CD8-positive, alpha-beta memory T cell (primary cell): ENCODE measurements at places on chromosomes 2 and 18. TPM values are rescaled to one million over a fixed set of nuclear protein-coding genes. Genes with fewer than 3 reads are reported as not detected.

DNA sequence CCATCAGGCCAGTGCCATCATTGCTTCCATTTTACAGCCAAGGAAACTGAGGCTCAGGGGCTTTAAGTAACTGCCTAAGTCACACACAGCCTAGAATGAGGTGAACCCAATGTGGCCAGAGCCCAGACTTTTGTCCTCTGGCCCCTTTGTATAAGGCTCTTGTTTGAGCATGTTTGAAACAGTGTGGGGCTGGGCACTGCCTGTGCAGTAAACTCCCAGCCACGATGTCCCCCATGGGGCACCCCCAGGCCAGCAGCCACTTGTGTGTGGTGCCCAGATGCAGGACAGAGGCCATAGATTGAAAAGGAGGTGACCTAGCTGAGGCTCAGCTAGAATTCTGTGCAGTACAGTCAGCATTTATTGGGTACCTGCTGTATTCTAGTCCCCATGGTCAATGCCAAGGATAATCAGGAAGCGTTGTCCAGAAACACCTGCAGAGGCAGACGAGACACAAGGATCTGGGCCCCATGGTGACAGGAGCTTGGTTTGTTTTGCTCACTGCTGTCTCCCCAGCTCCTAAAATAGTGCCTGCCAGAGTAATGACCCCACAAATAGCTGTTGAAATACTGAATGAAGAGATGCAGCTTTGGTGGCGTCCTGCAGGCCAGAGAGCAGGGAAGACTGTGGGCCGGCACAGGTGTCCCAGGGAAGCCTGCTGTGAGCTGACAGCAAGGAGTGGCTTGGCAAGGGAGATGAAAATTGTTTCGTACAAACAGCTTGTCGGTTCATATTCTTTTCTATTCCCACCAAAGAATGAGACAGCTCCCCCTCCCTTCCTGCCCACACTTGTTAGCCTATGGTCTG is 160.7 kb downstream of the LDLRAD4 start:
- peaks cover 78% of the 10 kb centered on the region for H3K4me1 ChIP-seq
- H3K27me3 ChIP-seq, result no peaks in the 10 kb centered on the region
- DNase-seq, result no peak
- H3K36me3 ChIP-seq, result no peaks in the 10 kb centered on the region
- H3K4me3 ChIP-seq, result no peak overlapping the region

- peaks cover 93% of the 10 kb centered on the region for H3K4me1 ChIP-seq
- no peaks in the 10 kb centered on the region for H3K27me3 ChIP-seq
- no peaks in the 10 kb centered on the region for H3K36me3 ChIP-seq
- DNase-seq, result peak; percentile 64
Measured at GRCh38 chr2:11753452-11753885, 7.0 kb downstream of the LPIN1 start.

DNA sequence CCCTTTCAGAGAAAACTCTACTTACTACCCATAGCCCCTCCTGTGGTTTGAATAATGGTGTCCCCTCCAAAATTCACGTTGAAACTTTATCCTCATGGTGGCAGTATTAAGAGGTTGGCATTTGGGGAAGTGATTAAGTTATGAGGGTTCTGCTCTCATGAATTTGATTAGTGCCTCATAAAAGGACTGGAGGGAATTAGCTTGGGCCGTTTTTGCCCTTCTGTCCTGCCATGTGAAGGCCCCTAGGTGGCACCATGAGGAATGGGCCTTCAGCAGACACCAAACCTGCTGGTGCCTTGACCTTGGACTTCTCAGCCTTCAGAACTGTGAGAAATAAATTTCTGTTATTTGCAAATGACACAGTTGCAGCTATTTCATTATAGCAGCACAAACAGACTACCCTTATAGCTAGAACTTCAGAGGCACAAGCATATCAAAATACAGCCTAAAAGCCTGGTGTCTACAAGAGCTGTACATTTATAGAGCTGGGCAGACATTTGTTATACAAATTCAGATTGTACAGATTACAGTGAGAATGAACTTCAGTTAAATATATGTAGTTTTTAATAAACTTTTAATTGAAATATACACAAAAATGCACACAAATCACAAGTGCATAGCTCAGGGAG is 2.6 kb upstream of the PTPN2 start:
- H3K4me3 ChIP-seq, result no peak overlapping the region
- DNase-seq, result no peak
- H3K36me3 ChIP-seq, result no peaks in the 10 kb centered on the region
- H3K27ac ChIP-seq, result no peak overlapping the region
- no peaks in the 10 kb centered on the region for H3K27me3 ChIP-seq

GRCh38 chr2:97738179-97739019 is 25.0 kb downstream of the ZAP70 start:
- H3K36me3 ChIP-seq, result peaks cover 48% of the 10 kb centered on the region
- no peaks in the 10 kb centered on the region for H3K27me3 ChIP-seq
- peaks cover 31% of the 10 kb centered on the region for H3K4me1 ChIP-seq
- no peak overlapping the region for H3K4me3 ChIP-seq

DNA sequence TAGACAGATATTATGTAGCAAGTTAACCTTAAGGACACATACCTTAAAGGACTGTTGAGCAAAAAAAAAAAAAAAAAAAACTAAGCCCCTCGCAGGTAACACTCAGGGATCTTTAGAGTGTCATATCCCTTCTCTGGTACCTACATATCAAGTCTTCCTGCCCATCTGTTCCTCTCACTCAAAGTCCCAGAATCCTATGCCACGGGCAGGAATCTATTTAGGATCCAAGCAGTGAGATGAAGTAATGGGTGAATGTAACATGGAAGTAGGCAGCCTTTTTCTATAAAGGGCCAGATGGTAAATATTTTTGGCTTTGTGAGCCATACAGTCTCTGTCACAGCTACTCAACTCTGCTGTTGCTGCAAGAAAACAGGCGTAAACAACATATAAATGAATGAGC is 496.7 kb downstream of the STK39 start:
- no peaks in the 10 kb centered on the region for H3K4me1 ChIP-seq
- H3K36me3 ChIP-seq, result no peaks in the 10 kb centered on the region
- no peaks in the 10 kb centered on the region for H3K27me3 ChIP-seq
- no peak for DNase-seq
- H3K27ac ChIP-seq, result no peak overlapping the region

Gene GPAT2
- total RNA-seq, result 36.2 TPM

DNA sequence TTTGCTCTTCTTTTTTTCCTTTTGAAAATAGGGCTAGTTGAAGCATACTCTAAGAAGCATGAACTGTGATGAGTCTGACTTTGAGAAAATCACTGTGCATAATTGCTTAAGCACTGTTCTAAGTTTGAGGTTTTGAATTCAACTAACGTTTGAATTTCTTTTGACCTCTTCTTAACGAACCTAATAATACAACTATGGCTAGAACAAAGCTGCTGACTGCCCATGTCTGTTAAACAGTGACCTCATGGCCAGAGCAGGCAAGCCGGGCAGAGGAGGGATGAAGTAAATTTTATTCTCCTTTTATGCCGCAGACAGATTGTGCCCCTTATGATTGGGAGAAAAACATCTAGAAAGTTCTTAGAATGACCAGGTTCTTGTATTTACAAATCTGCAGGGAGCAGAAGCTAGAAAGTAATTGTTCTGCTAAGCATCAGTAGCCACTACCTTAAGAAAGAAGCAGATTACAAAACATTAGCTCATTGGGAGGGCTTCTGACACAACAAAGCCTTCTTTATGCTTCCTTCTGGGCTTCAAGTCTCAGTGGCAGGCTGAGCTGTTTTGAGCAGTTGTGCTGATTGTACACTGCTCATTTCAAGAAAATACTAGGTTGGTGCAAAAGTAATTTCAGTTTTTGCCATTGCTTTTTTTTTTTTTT is 97.8 kb upstream of the RASGRP3 start:
- no peak overlapping the region for H3K4me3 ChIP-seq
- no peaks in the 10 kb centered on the region for H3K4me1 ChIP-seq
- H3K36me3 ChIP-seq, result no peaks in the 10 kb centered on the region
- no peak for DNase-seq

DNA sequence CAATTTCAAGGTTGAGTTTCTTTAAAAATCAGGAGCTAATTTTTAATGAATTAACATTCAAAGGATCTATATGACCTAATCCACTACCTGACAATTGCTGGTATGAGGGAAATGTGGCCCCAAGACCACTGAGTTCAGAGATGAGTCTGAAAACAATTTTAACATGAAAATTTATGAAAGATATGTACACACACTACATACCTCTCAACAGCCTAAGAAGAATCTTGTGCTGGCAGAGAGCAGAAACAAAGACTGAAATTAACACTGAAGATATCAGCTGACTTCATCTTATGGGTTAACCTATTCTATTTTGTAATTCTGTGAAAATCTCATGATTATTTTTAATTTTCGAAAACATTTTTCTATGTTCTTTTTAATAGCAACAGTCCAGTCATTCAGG is 1.7 kb downstream of the FAP start:
- H3K4me3 ChIP-seq, result no peak overlapping the region
- no peaks in the 10 kb centered on the region for H3K27me3 ChIP-seq
- H3K4me1 ChIP-seq, result no peaks in the 10 kb centered on the region
- no peak overlapping the region for H3K27ac ChIP-seq
- no peak for DNase-seq
